ENCODE measurements at places on chromosomes 12 and 14.

GRCh38 chr14:99410019-99410418 lies 70.6 kb downstream of the SETD3 start:
- DNase-seq = no peak

DNA sequence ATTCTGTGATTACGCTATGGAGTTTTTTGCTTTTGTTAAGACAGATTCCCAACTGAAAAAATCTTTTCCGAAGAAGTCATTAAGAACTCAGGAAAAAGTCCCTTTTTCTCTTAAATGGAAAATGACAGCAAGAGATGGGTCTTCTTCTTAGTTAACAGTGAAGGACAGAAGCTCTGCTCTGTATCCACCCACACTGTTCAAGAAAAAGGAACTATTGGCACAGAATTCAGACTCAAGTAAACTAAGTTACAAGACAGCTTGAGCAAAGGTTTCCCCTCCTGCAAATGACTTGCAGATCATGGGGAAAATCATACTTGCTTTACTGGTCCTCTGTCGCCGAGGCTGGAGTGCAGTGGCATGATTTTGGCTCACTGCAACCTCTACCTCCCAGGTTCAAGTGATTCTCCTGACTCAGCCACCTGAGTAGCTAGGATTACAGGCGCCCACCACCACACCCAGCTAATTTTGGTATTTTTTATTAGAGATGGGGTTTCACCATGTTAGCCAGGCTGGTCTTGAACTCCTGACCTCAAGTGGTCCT lies 137.1 kb upstream of the AEBP2 start:
- no peak for DNase-seq

DNA sequence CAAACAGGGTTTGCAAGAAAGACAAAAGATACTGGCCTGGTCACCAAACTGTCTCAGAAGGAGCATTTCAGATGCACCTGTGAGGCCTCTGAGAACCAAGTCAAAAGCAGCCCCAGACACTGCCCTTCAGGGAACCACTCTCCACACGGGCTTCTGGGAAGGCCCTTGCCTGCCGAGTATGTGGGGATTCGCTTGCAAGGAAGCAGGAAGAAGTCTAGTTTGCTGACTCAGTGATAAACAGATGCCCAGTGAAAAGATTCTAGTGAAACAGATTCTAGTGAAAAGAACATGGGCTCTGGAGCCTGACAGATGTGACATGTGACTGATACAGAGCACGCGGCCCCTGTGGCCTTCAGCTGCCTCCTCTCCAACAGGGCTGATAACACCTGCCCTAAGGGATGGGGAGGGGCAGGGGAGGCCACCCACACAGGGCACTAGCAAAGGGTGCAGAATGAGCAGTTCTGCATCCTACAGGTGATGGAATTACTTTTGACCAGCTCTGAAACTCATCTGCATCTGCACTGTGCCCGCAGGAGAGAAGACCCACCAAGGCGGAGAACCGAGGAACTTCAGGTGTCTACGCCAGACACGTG lies 19.1 kb downstream of the AMN start:
- no peak for DNase-seq

GRCh38 chr14:21525571-21525961 lies 580 bp downstream of the SALL2 start:
- DNase-seq = no peak

- no peak for DNase-seq
Observed at GRCh38 chr12:5518584-5519365, 86.9 kb downstream of the NTF3 start.

DNA sequence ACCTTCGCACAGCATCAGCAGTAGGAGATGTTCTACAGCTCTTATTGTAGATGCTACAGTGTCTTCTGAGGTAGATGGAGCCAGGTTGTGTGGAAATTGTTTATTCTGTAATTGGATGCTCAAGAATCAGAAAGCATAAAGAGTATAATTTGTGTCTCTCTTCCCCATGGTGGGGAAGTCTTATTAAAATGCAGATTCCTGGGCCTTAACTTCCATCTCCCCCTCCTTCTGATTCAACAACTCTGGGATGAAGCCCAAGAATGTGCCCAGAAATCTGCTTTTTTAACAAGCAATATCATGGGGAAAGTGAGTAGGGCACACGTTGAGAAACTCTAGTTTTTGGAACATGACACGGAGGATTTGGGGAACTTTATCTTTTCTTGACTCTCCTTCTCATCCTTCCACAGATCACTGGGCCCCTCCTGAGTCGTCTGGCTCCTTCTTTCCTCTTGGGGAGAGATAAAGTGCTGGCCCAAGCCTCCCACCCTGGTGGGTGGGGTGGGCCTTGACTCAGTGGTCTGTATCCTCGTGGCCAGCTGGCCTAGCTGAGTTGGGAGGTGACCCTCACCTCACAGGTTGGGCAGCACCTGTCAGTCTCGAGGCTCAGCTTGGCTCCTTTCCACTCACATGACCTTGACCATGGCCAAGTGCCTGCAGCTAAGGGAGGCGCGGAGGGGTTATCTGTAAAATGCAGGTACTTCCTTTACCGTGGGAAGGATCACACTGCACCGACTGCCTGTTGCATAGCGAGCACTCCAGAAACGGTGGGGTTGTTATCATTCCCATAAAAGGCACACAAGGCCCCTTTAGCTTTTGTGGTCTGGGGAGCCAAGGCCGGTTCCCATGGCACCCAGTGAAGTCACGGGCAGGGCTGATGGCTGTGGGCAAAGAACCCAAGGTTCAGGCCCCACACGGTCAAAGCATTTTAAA lies 141.9 kb downstream of the CHST11 start:
- DNase-seq = no peak

DNA sequence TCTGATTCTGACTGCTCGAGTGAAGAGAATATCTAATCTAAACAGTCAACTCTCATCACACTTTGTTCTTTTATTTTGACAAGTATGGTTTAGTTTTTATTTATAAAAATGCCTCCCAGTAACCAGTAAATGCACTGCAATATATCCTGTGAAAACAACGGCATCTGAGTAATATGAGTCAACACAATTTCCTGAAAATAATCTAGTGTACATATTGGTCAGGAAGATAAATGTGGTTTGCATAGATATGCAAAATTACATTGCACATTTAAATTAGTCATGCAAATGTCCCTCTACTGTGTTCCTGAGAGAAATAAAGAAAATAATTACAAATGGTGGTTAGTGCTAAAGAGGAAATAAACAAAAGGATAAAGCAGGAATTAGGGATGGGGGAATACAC lies 1190.7 kb upstream of the SEL1L start:
- DNase-seq = no peak

GRCh38 chr14:61179796-61180398 lies 101.2 kb downstream of the TMEM30B start:
- DNase-seq = no peak

DNA sequence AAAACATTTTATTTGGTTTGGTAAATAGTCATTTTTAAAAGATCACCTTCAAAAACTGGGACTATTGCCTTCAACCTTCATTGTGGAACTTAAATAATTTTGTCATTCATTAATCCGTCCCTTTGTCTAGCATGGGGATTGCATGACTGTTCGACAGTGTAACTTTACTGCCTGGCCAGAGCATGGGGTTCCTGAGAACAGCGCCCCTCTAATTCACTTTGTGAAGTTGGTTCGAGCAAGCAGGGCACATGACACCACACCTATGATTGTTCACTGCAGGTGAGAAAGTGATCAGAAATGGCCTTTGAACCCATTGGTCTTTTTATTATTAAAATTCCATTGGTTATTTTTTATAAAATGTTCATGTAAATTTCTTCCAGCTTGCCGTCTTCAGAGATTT lies 37.2 kb upstream of the MYF6 start:
- no peak for DNase-seq

DNA sequence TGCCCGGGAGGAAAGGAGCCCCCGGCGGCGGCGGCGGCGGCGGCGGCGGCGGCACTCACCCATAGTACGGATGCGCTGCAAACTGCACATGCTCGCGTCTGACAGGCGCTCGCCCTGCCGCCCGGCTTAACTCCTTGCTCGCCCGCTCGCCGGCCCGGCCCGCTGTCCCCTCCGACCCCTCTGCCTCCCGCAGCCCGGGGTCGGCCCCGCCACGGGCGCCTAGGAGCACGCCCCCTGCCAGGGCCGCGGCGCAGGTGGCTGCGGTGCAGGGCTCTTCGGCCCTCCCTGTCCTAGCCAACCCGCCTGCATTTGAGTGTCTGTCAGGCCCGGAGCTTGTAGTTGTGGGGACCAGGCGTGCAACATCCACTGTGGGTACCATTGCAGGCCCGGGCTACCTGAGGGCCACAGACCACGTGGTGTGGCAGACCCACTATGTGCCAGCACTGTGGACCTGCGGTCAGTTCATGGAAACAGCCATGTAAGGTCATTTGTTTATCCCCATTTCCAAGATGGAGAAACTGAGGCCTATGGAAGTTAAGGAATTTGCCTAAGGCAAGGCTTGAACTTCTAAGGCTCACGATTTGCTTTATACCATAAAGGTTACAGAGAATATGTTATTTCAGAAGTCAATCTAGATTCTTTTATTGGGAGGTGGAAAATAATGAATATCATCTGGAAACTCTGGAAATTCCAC lies 17.6 kb upstream of the PLEKHH1 start:
- DNase-seq = no peak

GRCh38 chr14:75280291-75280830 lies 1.7 kb downstream of the FOS start:
- DNase-seq = no peak

- no peak for DNase-seq
Observed at GRCh38 chr14:104688505-104689108, 811 bp upstream of the INF2 start.

DNA sequence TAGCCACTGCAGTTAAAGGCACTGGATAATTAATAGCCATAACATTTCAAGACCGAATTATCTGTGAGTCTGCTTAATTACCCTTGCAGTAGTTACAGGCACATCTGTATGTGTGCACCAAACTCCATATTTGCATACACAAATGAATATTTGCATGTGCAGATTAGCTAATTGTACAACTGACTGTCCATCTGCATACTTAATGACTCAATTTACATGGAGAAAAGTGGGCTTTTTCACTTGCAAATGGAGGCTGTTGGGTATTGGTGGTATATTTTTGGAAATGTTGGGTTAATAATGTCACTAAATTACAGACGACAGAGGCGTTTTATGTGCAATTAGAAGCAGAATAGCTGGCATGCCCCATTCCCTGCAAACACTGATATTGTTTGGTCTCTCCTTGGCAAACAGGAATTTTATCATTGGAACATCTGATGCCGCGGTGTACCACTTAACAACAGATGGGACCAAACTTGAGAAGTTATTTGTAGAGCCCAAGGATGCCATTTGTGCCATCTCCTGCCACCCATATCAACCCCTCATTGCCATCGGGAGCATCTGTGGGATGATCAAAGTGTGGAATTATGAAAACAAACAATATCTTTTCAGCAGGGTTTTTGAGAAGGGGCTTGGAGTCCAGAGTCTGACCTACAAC lies 39.6 kb downstream of the CFAP251 start:
- no peak for DNase-seq

GRCh38 chr14:101954501-101954900 lies 9.9 kb upstream of the DYNC1H1 start:
- no peak for DNase-seq

GRCh38 chr12:104533134-104533533 lies 76.4 kb downstream of the CHST11 start:
- no peak for DNase-seq

GRCh38 chr12:45988264-45988663 lies 2.1 kb downstream of the SCAF11 start:
- DNase-seq = no peak

- DNase-seq = no peak
Observed at GRCh38 chr12:57607958-57608663, 3.1 kb upstream of the ARHGEF25 start.

GRCh38 chr12:112420740-112421139 lies 2.0 kb downstream of the PTPN11 start:
- DNase-seq = no peak

DNA sequence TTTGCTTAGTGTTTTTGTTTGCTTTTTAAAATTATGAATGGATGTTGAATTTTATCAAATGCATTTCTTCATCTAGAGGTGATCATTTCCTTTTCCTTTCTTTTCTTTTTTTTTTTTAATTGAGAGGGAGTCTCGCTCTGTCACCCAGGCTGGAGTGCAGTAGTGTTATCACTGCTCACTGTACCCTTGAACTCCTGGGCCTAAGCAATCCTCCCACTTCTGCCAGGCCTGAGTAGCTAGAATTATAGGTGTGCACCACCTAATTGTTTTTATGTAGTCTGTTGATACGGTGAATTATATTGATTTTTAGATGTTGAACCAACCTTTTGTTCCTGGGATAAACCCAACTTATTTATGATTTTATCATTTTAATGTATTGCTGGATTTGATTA lies 1.5 kb upstream of the CDKL1 start:
- DNase-seq = no peak

DNA sequence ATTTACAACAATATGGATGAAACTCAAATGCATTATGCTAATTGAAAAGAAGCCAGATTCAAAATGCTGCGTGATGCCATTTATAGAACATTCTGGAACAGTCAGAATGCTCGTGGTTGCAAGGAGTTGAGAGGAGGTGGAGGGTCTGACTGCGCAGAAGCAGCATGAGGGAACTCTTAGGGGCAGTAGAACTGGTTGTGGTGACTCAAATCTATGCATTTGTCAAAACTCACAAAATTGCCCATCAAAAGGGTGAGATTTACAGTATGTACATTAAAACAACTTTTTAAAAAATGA lies 113.7 kb upstream of the PDZRN4 start:
- no peak for DNase-seq

DNA sequence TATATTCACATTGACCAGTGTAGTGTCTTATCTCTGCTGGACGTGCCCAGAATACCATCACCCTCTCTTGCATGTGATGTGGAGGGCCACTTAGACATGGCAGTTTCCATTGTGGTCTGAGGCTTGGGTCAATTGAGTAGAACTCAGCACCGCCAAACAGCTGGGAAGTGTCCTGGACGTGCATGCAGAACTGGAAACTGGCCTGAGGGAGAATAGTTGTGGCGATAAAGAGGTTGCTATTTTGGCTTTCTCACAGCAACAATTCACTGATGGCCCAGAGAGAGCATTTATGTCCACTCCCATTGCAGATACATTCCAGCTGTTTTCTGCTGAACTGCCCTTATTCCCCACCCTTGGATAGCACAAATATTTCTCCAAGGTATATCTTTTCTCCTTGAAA lies 210.1 kb upstream of the DAAM1 start:
- DNase-seq = no peak

GRCh38 chr14:105861985-105862465 lies 335.6 kb downstream of the TMEM121 start:
- peak; percentile 6 for DNase-seq

DNA sequence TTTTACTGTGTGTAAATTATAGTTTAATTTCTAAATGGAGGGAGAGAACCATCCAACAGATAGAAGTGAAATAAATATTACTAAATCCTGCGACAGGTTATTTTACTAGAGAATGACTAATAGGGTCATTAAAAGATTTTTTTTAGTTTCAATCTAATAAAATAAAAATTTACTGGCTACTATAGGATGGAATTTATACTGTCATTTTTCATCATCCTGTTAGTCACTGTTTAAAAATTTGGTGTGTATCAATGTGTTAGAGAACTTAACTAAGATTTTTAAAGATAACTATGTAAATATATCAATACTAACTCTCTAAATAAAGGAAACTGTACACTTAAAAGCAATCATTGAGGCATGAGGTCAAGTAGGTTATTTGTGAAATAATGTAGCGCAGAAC lies 41.1 kb upstream of the CDKN3 start:
- no peak for DNase-seq

GRCh38 chr14:58914279-58914855 lies 274.1 kb upstream of the DAAM1 start:
- no peak for DNase-seq

- DNase-seq = no peak
Observed at GRCh38 chr12:64976131-64976530, 145.0 kb downstream of the WIF1 start.

GRCh38 chr14:69543341-69544115 lies 31.1 kb downstream of the CCDC177 start:
- DNase-seq = no peak

All from aorta (tissue), 5 donors.